ENCODE measurements at places on chromosomes 6 and 20.
A peak's percentile ranks its signal among the peaks of the same experiment; 100 is the strongest.

GRCh38 chr6:24154121-24154520, 28.1 kb downstream of the NRSN1 start:
- DNase-seq, result peak; percentile 20

GRCh38 chr6:126786262-126786661, 332.2 kb upstream of the RSPO3 start:
- DNase-seq, result no peak

- DNase-seq, result no peak
Observed at GRCh38 chr6:78578430-78578829, 288.9 kb upstream of the IRAK1BP1 start.

DNA sequence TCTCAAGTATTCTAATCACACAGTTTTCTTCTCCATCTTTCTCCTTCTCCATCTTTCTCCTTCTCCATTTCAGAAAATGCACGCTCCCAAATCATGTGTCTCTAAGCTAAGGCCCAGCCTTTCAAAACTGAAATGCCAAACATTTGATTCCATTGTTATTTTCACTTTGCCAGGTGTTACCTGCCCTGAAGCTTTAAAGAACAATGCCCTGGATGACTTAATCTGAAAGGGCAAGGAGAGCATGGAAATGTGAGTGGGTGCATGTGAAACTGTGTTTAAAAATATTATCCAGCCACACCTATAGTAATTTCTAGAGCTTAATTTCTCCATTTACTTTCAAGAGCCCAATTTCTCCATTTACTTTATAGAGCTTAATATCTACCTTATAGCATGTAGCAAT, 42.4 kb upstream of the GCLC start:
- no peak for DNase-seq

GRCh38 chr20:37686762-37687477, 6.9 kb upstream of the CTNNBL1 start:
- no peak for DNase-seq

GRCh38 chr20:43731927-43732326, 5.1 kb upstream of the GTSF1L start:
- DNase-seq, result no peak

DNA sequence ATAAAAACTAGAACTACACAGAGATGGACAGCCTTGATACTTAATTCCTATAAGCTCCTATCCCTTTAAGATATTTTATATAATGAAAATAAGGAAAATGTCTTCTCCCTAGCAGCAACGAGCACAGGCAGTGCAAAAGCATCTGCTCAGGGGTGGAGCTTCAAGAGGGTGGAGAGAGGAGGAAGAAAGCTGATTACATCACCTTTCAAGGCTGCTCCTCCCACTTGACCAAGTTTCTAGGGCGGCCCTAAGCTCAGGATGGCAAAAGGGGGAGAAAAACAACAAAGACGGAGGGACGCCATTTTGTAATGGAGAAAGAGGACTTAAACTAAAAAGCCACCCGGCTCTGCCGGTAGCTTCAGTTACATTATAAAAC, 2.2 kb downstream of the PPP1R10 start:
- DNase-seq, result peak; percentile 89
